ENCODE measurements at places on chromosomes 12 and 14.

- no peak for DNase-seq
These were observed 44.3 kb upstream of the TRIM9 start for GRCh38 chr14:51139121-51139681.

DNA sequence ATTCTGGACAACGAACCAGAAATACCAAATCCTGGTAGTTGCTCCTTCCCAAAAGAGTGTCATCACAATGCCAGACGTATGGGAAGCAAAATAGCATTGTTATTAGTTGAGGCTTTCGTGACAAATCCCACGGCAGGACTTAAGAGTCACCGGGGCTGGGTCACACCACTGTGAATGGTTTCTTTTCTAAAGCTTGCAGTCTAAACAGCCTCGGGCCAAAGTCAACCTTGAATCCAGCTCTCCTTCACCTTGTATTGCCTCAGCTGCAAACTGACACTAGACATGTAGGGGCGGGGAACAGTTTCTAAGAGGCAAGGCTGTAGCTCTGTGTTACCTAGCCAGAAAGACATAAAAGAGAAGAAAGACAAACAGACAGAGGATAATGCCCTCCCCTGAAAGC, 734.8 kb downstream of the MED13L start:
- DNase-seq, result no peak

DNA sequence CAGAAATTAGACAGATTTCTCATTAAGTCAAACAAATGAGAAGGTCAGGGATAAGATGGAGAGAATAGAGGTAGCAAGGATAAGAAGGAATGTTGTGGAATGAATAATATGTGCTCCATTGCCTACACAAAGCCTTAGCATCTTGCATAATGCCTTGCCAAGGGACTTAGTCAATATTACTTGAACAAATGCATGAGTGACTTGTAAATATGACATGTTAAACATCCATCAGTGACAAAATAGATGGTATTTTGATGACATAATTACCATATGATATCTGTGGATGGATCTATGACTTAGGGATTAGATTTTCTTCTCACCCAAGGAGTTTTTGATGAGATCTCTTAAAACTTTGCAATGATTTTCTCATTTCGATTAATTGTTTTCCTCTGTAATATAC, 194.1 kb upstream of the RASSF8 start:
- DNase-seq, result no peak

DNA sequence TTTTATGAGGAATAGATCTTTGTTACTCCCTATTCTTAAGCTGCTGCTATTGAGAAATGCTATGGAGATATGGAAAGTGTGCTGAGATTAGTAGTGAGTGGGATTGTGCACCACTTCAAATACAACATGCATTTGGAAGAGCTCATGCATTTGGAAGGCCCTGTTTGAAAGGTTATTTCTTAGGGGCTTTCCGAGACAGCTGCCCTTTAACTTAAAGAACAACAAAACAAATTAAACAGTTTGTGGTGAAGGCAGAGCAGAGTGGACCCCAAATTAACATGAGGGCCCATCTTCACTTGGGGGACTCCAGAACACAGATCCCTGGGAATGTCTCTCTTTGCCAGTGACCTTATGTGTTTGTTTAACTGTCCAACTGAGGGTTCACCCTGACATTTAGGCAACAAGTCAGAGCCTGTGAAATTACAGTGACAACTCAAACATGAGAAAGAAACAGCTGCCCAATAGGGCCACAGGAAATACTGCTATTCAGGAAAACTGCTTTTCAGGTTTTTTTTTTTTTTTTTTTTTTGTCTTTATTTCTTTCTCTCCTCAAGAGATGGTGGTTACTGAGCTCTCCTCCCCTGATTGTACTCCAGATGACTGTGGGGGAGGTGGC, 41.4 kb upstream of the IGF1 start:
- DNase-seq, result no peak

- DNase-seq, result no peak
These were observed at the start of gene TPH2 for GRCh38 chr12:71938728-71939385. TSS of gene TPH2 (plus strand) at chr12:71938845. CDS start at chr12:71938987, 142 bp downstream.

DNA sequence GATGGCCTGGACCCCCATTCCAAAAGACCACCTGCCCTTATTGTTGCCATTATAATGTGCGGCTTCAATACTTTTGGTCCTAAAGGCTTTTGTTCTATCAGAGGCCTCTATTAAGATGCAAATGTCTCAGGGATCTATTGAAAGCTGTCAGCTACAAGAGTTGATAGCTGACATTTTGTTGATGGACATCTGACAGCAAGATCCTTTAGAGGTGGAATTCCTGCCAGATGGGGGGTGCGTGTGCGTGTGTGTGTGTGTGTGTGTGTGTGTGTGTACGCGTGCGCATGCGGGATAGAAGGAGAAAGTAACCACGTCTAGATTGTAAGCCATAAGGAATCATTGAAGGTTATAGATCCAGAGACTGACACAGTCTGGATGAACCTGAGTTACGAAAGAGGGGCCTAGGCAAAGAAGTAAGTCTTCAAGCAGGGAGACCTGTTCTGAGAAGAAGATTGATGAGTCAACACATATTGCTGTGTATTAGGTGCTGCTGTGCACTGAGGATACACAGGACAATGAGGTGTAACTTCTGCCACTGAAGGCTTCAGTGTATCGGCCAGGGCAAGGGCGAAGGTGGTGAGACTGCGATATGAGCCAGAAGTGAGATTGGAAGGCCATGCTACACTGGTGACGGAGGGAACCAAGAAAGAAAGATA, 89.2 kb downstream of the PRMT8 start:
- no peak for DNase-seq
